ENCODE measurements at places on chromosomes 7 and 10.

GRCh38 chr10:4828005-4828404, 2.0 kb downstream of the AKR1E2 start:
- no peak for DNase-seq

DNA sequence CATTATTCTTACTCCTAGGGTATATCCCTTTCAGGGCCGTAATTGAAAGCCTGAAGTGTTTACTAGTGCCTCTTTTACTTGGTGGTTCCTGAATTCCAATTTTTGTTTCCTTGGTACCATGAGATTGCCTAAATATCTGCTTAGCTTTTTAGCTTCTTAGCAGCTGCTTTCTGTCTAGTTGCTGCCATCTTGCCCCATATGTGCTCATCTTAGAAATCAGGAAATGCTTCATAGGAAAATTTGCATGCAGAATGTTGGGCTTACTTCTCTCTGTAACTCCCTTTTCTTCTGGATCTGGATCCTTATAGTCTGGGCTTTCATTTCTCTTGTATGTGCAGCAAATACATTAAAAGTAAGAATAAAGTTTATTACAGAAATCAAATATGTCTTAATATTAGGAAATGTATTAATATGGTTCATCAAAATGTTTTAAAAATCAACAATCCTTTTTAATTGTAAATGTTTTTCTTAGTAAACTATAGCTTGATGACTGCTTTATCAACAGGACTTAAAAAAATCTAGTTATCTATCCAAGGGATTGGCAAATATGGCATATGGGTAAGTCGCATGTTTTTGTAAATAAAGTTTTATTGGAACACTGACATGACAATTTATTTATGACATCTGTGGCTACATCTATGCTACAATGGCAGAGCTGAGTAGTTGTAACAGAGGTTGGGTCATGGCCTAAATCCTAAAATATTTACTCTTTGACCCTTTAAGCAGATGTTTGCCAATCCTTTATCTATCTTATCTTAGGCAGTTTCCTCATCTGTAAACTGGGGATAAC, 73.5 kb upstream of the CDK6 start:
- no peak for DNase-seq

GRCh38 chr10:118978316-118978997, 51.1 kb upstream of the NANOS1 start:
- no peak for DNase-seq

DNA sequence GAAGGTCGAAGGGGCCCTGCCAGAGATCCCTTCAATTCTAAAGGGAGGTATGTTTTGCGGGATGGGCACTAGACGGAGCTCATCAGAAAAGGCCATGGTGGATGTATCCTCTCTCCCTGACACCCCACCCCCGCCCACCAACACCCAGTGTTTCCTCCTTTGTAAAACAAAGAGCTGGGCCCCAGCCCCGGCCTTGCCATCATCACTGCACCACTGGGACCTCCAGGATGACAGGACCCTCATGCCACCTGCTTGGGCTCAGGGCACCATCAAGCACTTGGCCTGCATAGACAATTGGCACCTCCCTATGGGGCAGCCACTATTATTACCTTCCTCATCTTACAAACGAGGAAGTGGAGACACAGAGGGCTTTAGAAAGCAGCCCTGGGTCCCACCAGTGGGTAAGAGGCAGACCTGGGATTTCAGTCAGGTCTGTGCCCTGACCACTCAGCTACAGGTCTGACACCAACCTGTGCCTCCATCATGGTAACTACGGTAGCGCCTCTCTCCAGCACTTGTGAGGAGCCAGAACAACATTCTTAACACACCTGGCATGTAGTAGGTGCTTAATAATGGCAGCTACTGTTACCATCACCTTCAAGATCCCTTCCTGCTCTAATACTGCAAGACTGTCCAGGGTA, 2.0 kb downstream of the CALML3 start:
- DNase-seq: no peak

GRCh38 chr10:132120734-132121510, 55.2 kb downstream of the JAKMIP3 start:
- no peak for DNase-seq

Data from NCI-H345 (cell line).